Uterus (tissue), 4 donors: ENCODE measurements at places on chromosomes 6 and 20.

- no peak for DNase-seq
Measured at GRCh38 chr6:25332655-25333071, 53.5 kb downstream of the CARMIL1 start.

GRCh38 chr6:63140692-63141318, 70.5 kb upstream of the FKBP1C start:
- no peak for DNase-seq

GRCh38 chr6:116369540-116369939, 1.2 kb upstream of the DSE start:
- DNase-seq = no peak

DNA sequence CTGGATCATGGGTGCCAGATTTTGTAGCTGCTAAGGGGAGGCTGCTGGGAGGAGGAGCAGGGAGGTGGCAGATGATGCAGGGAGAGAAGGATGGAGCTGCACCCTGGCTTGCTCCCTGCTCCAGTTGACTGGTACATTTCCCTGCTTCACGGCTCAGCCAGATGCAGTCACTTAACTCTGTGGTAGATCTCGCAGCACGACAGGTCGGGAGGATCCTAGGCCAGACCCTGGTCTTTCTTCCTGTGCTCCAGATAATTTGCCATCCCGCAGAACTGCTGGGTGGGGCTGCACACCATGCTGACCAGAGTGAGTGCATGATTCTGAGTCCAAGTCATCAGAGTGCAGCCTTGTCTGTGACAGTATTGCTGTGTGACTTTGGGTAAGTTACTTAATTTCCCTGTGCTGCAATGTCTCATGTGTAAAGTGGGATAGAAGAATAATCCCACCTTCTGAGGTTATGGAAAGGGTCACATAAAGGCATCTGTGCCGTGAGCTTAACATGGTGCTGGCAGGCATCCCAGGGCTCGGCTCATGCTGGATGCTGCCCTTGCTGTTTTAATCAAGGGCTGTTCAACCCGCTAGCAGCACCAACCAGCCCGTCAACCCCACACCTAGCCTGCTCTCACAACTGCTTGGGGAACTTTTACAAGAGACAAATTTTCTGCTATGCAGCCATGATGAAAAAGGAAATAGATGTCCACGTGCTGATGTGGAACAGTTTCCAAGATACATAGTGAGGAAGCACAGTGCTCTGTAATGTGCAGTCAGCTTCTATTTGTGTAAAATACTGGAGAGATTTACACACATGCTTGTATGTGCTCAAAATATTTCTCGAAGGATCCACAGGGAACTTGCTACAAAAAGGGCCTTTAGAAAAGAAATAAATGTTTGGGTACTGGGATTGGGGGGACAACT, 257.9 kb downstream of the CDH26 start:
- no peak for DNase-seq

- DNase-seq = peak; percentile 92
Measured at GRCh38 chr6:169253337-169254238, at the start of gene THBS2. Gene THBS2, minus strand, starts transcription at chr6:169253846. Its CDS starts 3,062 bp downstream, at chr6:169250784.

DNA sequence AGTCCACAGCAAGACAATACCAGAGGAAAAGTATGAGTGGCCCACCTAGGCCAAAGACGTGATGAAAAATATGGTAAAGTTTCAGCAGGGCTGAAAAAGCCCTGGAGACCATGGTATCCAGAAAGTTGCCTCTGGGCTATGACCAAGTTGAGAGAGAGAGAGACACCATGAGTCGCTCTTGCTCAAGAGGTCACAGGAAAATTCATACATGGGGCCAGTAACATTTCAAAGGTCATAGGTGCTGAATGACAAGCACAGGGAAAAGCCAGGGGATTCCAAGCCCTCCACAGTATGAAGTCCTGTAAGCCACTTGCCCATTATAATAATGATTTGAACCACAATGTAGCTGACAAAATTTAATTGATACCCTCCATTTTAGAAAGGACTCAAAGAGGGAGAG, 657.7 kb upstream of the CITED2 start:
- DNase-seq = no peak

DNA sequence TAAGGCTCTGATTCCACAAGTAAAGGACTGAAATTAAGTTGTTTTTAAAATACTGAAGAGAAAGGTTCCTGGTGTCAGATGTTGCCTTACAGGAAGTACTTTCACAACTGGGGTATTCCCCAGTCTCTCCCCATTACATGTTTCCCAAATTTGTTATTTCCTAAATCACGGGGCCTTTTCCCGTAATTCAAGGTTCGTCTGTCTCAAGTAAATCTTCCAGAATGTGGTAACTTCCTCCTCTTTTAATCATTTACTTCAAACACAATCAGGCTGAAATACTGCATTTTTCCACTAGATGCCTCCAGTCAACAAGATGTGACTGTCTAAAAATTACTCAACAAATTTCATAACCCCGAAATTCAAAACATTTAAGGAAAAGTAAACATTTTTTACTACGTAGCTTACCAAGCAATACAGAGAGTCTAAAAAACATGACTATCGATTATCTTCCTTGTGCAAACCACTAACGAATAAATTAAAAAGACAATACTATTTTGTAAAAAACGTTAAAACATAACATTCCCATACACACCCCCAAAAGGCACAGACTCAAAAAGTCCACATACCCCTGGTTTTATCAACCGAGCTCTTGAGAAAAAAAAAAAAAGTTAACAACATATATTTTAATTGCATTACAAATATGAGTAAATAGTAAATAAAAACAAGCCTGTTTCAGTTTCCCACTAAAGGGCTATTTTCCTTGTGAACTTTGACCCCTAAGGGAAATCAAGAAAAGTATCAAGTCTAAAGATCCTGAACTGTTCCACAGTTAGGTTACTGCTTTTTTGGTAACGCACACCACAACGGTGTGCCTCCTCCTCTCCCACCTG, 1.7 kb downstream of the SOD2 start:
- peak; percentile 51 for DNase-seq

GRCh38 chr20:54350415-54350814, 125.0 kb upstream of the DOK5 start:
- DNase-seq = no peak

DNA sequence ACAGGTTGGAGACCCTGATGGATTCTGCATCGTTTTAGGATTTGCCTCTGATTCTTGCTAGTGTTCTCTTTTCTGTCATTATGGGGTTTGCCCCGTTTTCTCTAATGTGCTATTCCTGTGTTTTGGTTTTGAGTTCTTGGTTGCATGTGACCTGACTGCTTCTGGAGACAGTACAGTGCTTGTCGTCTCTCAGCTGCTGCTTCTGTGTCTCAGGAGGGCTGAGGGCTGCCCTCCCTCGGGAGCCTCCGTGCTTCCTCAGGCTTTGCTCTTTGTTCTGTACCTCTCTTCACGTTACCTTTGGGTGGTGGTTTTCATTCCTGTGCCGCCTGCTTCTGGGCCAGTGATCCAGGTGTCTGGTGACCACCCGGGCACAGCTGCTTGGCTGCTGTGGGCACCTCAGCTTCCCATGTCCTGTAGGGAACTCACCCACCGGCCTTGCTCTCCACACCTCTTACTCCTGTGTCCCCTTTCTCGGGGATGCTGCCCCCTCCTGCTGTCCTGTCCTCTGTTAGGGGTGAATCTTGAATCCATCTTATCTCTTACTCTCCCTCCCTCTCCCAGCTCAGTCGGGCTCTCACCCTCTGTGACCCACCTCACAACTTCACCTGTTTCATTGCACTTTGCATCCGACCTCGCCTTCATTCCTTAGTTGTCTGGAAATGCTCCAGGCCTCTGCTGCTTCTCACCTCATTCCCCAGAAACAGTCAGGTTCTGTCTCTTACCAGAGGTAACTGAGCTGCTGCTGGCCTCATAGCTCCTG, 33.2 kb downstream of the PANK2 start:
- no peak for DNase-seq

DNA sequence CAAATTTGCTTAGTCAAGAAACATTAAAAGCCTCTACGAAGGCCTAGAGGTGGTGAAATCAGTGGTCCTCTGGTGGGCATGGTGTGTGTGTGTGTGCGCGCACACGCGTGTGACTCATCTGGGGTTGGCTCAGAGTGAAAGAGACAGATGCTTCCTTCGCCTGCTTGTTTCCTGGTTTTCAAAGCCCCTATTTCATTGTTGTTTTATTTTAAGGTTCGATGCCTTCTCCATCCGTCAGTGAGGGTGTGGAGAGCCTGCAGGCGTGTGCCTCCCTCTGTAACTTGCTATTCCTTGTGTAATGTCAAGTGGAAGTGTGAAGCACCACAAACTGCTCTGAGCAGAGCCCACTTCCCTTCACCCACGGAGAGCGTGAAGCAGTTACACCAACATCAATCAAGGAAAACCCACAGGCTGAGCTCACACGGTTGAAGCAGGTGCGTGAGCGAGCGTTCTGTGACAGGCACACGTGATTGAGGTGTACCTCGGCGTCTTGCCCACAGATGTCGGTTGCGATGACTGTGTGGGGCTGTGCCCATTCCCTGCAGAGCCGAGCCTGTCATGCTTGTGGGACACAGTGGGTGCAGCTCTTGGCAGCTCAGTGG, 233.9 kb downstream of the PRL start:
- DNase-seq = no peak

- DNase-seq = no peak
Measured at GRCh38 chr20:9141070-9141469, 72.2 kb downstream of the PLCB4 start.

DNA sequence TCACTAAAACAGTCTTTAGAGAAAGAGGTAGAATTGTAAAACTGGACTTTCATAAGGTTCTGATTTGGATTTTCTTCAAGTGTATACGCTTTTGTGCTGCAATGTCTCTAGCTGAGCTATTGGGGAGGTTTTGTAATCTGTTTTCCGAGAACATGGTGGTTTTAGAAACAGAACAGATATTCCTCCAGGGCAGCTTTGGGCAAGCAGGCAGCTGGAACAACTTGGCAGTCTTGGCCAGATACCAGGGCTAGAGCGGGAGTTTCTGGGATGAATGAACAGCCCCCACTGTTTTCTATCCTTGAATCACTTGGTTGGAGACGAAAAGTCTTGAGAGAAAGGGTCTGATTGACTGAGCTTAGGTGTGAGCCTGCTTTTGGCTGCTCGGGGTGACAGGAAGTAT, 17.1 kb upstream of the ARMC2 start:
- no peak for DNase-seq

DNA sequence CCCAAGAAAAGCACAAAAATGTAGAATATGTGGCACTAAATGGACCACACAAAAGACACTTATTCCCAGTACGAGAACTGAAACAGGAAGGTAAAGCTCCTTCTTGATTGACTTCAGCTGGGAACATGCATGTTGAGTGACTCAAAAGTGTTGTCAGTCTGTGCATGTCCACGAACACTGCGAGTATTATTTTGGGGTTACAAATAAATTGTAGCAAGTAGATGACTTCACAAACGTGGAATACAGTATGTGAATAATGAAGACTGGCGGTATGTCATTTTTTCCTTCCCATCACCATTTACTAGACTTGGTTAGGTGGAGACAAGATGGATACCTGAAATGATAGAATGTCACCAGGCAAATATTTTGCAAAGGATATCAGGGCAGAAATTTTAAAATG, 45.4 kb downstream of the L3MBTL3 start:
- DNase-seq = no peak

DNA sequence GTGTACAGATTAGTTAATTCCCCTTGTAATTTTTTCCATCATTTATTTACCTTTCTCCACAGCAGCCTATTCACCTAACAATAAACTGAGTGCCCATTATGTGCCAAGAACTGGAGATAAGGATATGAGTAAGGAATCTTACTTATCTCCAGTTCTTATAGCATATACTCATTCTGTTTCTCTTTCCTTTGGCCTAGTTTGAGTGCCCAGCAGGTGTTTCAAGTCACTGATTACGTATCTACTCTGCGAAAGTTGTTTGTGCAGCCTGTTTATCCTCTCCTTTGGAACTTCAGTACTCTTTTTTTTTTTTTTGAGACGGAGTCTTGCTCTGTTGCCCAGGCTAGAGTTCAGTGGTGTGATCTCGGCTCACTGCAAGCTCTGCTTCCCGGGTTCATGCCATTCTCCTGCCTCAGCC, 17.3 kb upstream of the POU5F1 start:
- DNase-seq = no peak

DNA sequence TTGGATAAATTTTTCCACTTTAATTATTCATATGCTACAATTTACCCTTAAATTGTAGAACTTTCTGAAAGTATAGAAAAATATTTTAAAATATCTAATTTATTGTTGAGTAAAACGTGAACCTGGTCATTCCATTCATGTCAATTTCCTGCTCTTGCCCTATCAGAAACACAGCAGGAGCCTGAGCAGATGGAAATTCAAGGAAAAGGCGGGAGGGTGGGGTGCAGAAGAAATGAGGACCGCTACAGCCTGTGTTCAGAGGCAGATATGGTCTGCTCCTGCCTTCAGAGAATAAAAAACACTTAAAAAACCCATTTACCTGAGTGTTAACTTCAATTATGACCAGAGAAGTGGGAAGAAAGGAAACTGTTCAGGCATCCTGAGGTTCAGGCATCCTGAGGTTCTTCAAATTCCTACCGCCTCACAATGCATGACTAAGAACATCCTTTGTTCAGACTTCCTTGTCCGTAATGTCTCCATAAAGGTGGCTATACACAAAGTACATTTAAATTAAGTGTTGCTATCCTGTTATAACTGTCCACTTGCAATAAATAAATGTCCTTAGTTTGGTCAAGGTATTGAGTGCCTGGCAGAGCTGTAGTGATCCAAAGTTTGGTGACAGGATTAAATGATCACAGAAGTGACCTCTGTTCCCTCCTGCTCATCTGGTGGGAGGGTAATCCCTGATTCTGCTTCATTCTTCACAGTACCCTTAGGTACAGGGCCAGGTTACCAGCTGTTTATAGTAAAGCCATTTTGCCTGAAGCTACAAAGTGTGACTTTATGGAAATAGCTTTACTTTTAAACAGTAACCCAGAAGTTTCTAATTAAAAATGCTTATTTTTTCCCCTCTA, 109.1 kb downstream of the MAN1A1 start:
- DNase-seq = no peak

- peak; percentile 22 for DNase-seq
Measured at GRCh38 chr6:144006736-144007477, 1.2 kb downstream of the PLAGL1 start.

GRCh38 chr6:158230967-158231550, 62.9 kb downstream of the GTF2H5 start:
- DNase-seq = no peak

- DNase-seq = no peak
Measured at GRCh38 chr6:88970301-88970700, 6.9 kb upstream of the RNGTT start.

DNA sequence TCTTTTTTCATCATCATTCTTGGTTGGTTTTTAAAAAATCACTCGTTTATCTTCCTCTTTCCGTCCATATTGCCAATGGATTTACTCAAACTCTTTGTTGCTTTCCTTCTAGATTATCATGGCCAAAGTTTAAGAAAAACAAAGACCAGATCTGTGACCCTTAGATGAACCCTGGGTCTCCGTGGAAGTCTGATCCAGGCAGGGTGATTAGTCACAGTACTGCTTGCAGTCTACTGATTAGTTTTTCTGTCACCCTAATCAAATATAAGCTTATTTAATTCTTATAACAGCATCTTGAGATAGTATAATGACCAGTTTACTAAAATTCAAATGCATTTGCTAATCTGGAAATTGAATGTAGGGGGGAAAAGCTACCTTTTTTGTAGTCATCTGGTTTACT, 6.0 kb upstream of the SMIM28 start:
- no peak for DNase-seq
